ENCODE measurements at places on chromosomes 1 and 21.
A peak's percentile ranks its signal among the peaks of the same experiment; 100 is the strongest.

GRCh38 chr1:34619256-34619655 is 135.6 kb upstream of the GJB5 start:
- DNase-seq, result no peak

GRCh38 chr1:108829498-108829916 is 27.4 kb downstream of the AKNAD1 start:
- DNase-seq, result no peak

GRCh38 chr1:155127105-155127966 is at the start of gene EFNA1:
Gene EFNA1 (plus strand): TSS chr1:155127876. CDS start chr1:155127978, 102 bp downstream.
- peak; percentile 97 for DNase-seq

- DNase-seq, result no peak
These were observed 6.7 kb downstream of the KRTAP10-1 start for GRCh38 chr21:44533121-44533890.

GRCh38 chr1:169163059-169163458 is 56.6 kb downstream of the ATP1B1 start:
- no peak for DNase-seq

DNA sequence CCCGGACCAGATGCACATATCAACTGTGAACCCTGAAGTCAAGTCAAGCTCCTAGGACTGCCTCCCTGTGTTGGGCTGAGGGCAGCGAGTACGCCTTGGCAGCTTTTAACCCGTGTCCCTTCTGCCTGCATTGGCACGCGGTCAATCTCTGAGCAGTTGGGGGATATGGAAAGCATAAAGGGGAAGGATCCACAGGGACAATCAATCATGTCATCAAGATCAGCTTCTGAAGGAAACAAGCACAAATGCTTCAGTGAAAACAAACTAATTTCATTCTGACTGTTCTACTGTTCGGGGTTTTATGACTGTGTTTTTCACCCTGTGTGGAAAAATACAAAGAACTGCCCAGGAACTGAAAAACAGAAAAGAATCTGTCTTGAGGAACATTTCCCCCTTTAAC is 106.2 kb downstream of the RUNX1 start:
- DNase-seq, result no peak

DNA sequence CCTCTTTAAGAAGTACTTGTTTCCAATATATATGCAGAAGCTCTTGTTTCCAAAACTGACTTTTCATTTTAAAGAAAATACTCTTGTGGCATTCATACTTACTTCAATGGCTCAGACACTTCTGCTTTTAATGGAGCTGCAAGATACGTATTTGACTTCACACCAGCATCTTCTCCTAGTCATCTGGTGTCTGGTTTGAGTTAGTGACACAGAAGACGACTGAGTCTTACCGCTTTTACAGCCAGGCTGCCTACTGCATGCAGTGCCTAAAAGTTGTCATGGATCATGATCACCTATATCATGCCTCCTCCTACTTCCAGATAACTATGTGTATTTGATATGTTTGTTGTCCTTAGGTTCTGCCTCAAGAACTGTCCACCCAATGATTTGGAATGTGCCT is 185.9 kb downstream of the TPR start:
- DNase-seq, result no peak

GRCh38 chr1:116377541-116378529 is 4.8 kb downstream of the ATP1A1 start:
- peak; percentile 47 for DNase-seq

- DNase-seq, result no peak
These were observed 110.7 kb upstream of the RAB3GAP2 start for GRCh38 chr1:220382994-220383393.

GRCh38 chr1:1778663-1779319 is 521 bp upstream of the NADK start:
- peak; percentile 69 for DNase-seq

- no peak for DNase-seq
These were observed 29.6 kb upstream of the CACHD1 start for GRCh38 chr1:64440183-64440826.

DNA sequence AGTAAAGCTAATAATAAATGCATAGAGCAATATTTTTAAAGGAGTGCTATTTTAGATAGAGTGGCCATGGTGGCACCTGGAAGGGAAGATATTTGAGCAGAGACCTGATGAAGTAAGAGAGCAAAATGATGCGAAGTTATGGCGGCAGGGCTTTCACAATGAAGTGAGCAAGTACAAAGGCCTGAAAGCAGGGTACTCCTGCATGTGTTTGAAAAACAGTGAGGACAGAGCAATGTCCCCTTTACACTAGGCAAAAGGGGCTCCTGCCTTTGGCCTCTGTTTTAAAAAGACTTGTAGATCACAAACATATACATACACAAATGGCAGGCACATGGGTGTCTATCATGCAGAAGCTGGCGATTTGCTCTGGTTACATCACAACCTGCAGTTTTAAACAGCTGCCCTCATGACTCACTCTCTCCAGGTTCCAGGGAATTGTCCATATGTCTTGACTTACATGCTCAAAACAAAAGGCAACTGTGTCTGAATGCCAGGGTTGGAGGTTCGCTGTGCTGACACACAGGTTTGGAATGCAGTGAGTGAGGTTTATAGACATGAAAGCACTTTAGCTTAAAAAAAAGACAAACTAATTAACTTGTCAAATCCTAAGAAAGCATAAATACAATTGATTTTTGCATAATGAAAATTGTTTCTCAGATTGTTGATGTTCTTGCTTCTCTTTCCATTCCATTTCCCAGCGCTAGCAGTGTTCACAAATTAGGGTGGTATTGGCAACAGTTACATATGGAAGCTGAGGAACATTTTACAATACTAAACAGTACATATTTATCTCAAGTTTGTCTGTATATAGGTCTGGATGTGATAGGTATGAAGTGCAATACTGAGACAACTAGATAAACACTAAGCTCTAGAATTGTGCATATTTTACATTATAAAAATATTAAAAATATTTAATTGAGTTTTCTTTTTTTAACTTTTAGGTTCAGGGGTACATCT is 313.9 kb downstream of the BARHL2 start:
- DNase-seq, result no peak

DNA sequence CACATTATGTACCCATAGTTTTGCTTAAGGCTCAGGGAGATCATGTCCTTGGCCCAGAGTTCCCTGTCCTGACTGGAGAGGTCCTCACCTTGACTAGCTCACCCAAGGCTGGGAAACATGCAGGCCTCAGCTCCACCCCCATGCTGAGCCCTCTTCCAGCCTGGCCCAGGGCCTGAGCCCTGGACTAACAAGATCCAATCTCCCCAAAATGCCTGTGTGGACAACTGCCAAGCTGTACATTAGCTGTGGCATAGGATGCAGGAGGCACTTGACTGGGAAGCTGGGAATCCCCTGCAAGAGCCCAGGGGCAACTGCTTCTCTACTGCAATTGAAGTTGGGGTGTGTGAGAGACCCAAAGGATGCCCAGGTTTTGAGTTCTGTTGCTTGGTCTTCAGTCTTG is 2.1 kb downstream of the LINGO4 start:
- no peak for DNase-seq

- no peak for DNase-seq
These were observed 17.1 kb downstream of the ATP5PF start for GRCh38 chr21:25717491-25718147.

GRCh38 chr1:173276922-173277800 is 70.0 kb upstream of the TNFSF4 start:
- DNase-seq, result no peak

DNA sequence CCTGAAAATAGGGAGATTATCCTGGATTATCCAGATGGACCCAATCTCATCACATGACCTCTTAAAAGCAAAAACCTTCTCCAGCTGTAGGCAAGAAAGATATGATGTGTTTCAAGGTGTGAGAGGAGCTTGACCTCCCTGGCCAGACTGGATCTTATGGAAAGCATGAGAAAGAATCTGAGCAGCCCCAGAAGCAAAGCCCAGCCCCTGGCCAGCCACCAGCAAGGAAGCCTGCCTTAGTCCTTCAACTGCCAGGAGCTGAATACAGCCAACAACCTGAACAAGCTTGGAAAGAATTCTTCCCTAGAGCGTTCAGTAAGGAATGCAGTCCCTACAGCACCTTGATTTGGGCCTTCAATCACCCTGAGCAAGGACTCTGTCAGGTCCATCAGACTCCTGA is 375.0 kb upstream of the CHRM3 start:
- no peak for DNase-seq

DNA sequence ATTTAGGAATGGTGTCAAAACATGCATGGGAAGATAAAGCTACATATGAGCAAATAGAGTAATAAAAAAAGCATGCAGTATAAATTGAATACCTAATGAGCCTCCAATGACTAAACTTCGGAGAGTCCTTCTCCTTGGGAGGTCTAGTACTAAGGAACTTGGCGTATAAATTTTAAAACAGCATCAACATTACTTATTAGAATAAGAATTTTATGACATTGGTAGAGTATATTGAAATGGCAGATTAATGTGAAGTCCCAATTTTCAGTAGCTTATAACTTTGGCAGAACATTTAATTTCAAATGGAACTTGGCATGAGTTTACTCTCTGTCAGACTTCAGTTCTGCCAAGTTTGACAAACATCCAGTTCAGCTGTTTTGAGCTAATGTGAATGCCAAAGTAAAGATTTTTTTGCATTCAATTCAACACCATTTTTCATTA is 104.7 kb upstream of the RGS18 start:
- no peak for DNase-seq

- no peak for DNase-seq
These were observed 45.2 kb downstream of the CAMK2N1 start for GRCh38 chr1:20440785-20441200.

DNA sequence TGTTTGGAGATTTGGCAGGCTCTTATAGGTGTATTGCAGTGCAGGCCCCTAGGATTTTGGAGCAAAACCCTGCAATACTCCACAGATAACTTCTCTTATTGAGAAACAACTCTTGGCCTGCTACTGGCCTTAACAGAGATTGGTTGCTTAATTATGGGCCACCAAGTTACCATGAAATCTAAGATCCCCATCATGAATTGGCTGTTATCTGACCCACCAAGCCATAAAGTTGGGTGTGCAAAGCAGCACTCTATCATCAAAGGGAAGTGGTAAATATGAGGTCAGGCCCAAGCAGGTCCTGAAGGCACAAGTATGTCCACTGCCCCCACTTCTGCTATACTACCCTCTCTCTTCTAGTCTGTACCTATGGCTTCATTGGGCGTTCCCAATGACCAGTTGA is 130.0 kb upstream of the TNFSF4 start:
- DNase-seq, result no peak

- DNase-seq, result no peak
These were observed 144.5 kb upstream of the DNAH14 start for GRCh38 chr1:224785040-224785328.

DNA sequence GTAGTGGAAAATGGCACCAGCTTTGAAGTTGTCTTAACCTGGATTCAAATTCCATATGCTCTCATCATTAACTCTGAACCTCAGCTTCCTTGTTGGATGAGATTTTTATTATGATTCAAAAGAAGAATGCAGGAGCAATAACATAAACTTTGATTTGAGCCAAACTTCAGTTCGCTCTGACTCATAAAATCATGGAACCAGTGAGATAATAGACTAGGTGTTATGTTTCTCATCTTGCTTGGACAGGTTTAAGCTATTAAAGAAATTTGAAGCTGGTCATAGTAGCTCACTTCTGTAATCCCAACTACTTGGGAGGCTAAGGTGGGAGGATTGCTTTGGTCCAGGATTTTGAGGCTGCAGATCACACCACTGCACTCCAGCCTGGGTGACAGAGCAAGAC is 172.8 kb downstream of the CLEC20A start:
- no peak for DNase-seq

DNA sequence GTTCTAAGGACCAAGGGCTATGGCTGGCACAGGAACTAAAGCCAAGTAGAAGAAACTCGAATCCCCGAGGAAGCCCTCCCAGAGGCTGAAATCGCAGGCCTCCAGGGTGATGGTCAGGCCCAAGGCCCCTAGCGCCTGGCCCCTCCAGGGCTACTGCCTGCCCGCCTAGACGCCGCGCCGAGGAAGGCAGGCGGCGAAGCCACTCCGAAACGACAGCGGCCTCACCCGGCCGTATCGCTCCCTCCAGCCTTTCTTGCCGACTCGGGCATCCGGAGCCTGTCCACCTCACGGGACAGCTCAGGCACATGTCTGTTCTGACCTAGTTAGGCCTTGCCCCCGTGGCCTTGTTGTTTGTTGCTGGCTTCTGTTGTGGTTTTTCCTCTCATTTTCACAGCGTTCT is 9.7 kb upstream of the LHX8 start:
- DNase-seq, result no peak

GRCh38 chr1:91929250-91929649 is 20.0 kb upstream of the BRDT start:
- no peak for DNase-seq

DNA sequence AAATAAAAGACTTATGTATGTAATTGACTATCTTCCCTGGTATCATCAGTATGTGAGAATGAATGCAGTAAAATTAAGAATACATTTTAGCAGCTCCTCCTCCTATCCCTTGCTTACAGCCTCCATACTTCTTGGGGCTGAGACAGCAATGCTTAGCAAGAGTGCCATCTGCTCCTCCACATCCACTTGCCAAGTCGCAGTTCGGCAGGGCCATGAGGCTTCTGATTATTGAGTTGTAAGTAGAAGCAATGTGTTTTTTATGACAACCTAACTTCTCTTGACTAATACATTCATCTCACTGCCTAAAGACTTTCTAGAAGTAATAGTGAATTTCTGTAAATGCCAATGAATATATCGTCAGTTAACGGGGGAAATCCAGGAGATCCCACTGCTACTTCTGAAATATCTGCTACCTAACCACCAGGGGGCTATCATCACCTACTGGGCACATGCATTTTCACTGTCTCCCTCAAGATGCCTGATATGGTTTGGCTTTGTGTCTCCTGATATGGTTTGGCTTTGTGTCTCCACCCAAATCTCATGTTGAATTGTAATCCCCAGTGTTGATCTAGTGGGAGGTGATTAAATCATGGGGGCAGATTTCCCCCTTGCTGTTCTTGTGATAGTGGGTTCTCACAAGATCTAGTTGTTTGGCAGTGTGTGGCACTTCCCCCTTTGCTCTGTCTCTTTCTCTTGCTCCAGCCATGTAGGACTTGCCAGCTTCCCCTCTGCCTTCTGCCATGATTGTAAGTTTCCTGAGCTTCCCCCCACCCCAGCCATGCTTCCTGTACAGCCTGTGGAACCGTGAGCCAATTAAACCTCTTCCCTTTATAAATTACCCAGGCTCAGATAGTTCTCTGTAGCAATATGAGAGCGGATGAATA is 59.6 kb downstream of the EXTL2 start:
- DNase-seq, result peak; percentile 1

- no peak for DNase-seq
These were observed 159.0 kb downstream of the CASZ1 start for GRCh38 chr1:10637400-10637799.

- DNase-seq, result no peak
These were observed 24.7 kb downstream of the VAMP4 start for GRCh38 chr1:171717062-171717718.

GRCh38 chr1:16053781-16054502 is 10.4 kb downstream of the CLCNKB start:
- DNase-seq, result no peak

All from NCI-H526 treated with DMSO at 0.1 percent for 48 hours (cell line).